ENCODE measurements at places on chromosomes 13 and 19.

DNA sequence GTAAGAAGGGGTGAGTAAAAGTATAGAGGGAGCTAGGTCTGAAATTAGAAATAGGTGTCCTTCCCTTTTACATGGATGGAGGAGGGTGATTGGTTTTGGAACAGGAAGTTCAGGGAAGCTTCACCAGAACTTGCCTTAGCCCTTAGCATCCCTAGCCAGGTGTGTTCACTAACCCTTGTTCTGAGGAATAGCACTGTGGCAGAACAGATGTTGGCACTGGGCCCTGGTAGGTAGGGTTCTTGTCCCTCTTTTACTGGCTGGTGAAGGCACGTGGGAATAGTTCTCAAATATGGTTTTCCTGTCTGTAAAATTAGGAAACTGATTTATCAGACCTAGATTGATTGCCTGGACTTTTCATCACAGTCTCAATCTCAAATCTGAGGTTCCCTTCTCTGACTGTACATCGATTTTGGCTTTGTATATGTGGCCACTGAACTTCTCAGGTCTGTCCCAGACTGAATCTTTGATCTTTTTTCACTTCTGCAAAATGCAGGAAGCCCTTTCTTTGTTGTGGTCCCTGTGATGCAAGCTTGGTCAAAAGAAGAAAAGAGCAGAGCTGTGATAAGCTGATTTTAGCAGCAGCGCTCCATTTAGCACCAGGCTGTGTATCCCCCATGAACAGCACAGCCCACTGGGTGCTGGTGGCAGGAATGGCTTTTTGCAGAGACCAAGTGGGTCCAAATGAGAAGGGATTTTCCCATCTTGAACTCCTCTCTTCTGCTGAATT, 86.2 kb upstream of the HTR2A start:
- no peak for DNase-seq

DNA sequence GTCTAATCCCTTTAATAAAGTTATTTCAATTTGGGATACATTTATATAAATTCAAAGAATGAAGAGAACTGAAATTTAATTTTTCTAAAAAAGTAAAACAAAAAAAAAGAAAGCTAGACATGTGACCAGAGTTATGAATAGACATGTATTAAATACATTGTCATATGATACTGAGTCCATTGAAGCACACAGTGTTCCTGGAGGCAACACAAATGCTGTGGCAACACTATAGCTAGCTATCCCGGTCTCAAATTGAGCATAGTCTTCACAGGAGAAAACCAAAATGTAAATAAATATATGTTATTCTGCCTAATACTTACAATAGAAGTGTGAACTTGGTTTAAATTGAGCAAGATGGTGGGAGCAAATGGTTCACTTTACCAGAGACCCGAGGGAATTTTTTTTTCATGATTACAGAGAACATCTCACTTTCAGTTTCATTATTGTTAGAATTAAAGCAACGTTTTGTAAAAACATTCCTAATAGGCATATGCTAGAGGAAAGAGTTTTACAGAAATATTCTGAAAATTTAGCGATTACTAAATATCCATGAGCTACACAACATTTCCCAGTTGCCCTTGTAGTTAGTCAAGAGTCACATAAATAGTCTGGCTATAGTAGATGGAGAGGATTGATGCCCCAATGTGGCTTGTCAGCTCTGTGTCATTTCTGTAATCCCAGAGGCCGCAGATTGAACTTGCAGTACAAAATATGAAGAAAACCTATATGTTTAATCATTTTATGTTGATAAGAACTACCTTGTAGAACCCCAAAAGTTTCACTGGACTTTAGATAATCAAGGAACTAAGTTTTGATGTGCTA, 775.7 kb upstream of the SPRY2 start:
- DNase-seq, result no peak

GRCh38 chr19:51693260-51693659, at the start of gene SPACA6:
Gene SPACA6, plus strand, starts transcription at chr19:51693330. Its CDS starts 197 bp downstream, at chr19:51693527.
- no peak for DNase-seq

DNA sequence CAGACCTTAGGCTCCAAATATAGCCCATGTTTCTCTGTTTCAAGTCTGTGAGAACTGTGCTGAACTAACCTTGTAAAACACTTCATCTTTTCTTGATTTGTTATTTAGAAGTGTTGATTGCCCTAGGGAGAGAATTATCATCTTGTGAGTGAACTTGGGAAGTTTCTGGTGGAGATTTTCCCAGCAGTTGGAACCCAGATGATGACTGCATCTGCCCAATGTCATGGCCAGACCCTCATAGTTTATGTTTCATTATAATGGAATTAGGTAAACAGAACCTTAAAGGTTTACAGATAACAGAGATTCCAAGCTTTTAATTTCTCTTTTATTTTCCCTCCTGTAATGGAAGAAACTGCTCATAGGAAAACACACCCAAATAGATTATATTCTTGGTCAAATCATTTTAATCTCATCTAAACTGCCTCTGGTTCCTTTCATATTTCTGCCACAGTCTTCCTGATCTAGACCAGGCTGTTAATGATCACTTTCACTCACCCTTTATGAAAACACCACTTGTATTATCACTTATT, 569.1 kb downstream of the KCTD12 start:
- no peak for DNase-seq

DNA sequence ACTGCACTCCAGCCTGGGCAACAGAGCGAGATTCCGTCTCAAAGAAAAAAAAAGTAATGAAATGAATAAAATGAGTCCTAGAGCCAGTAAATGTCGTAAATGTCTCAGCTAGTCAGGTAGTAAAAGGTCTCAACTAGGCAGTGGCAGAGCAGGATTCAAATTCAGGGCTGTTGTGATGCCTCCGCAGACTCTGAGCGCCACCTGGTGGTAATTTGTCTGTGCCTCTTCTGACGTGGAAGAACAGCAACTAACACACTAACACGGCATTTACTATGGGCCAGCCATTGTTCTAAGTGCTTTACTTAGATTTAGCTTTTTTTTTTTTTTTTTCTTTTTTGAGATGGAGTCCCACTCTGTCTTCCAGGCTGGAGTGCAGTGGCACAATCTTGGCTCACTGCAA, 30.2 kb downstream of the CYP2F1 start:
- peak; percentile 32 for DNase-seq

DNA sequence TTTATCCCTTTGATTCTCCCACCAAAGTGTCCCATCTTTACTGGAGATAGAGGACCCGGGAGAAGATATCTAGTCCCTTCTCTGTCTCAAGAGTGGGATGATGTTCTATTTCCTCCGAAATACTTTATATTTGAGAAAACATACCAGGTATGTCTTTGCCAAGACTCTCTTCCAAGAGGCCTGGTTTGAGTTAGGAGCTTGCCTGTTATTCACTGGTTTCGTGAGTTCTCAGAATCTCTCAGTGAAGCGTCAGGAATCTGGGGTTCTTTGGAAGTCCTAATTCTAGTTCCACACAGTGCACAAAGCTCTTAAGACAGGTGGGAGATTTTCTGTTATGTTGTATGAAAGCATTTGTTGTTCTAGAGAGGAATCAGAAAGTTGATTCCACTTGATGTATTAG, 182.0 kb downstream of the DNAJC15 start:
- no peak for DNase-seq

DNA sequence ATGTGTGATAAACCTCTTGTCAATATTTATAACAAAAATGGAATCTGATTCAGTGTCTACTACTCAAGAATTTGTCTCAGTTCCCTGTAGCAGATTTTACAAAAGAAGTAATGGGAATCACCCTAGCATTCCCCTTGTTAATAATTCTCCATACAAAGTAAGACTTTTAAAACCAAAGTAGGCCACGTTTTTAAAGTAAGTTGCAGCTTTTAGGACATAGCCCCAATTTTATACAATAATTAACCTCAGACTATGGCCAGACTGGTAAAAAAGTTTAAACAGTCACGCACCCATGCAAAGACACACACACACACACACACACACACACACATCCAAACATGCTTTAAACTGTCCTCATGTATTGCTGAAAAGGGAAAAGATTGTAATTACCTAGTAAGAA, 589.9 kb downstream of the PCDH9 start:
- DNase-seq, result no peak

DNA sequence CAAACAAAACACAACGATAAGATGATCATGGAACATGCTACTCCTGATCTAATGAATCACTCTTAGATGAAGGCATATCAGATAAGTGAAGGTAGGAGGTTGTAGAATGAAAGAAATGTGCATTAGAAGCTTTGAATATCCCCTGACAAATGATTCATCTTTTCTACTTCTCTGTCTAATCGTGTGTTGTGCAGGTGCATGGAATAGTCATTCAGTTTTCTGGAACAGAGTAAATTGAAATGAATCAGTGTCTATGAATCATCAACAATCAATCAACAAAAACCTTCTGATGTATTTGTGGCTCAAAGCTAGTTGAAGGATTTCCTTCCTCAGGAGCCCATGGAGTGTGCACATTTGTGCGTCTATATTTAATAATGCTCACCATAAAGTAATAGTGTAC, 1290.4 kb upstream of the PCDH20 start:
- DNase-seq, result no peak

DNA sequence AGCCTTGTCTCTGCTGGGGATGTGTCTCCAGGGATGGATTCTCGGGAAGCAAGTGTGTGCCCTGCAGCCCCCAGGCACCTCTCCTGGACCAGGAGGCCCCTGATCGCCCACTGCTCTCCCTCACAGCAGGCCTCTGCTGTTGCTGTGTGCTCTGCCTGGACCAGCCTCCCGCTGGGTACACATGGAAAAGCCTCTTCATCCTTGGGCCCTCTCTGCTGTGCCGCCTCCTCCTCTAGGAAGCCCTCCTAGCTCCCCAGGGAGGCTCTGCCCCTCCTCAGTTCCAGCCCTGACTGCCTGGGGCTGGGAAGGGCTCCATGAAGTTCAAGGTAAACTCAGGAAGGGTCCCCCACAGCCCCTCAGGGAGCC, 12.0 kb downstream of the NDUFA11 start:
- DNase-seq, result no peak

DNA sequence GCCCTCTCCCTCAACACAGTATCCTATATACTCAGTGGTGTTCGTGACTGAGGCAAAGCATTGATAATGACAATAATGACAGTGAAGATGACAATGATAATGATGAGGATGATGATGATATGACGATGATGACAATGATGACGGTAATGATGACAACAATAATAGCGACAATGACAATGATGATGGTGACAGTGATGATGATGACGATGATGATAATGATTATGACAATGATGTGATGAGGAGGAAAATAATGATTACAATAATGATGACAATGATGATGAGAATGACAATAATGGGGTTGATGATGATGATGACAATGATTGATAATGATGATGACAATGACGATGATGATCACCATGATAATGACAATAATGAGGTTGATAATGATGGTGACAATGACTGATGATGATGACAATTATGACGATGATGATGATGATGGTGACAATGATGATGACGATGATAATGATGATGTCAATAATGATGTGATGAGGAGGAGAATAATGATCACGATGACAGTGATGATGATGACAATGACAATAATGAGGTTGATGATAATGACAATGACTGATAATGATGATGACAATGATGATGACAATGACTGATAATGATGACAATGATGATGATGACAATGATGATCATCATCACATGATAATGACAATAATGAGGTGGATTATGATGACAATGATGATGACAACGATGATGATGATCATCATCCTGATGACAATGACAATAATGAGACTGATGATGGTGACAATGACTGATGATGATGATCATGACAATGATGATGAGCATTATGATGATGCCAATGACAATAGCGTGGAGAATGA, 16.7 kb downstream of the ELSPBP1 start:
- DNase-seq, result no peak

- DNase-seq, result no peak
These were observed 9.1 kb downstream of the GRIN3B start for GRCh38 chr19:1009041-1009980.

DNA sequence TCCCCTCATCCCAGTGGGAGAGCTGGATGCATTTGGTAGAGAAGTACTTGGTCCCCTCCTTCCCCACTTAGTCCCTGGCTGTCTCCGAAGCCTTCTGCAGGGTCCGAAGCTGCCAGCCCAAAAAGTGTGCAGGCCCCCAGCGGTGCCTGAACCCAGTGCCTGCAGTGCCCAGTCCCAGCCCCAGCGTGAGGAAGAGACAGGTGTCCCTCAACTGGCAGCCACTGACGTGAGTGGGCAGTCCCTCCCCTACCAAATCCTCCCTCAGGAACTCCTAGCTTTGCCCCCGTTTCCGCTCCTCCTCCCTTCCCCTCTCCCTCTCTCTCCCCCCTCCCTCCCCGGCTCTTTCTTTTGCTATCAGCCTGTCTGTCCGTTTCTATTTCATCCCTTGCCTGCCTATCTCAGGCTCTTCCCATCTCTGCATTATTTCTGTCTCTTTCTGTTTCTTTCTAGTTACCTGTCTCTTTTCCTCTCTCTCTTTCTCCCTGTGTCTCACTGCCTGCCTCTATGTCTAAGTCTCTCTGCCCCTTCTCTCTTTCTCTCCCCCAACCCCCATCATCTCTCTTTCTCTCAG, 1.8 kb upstream of the LTBP4 start:
- DNase-seq, result no peak

DNA sequence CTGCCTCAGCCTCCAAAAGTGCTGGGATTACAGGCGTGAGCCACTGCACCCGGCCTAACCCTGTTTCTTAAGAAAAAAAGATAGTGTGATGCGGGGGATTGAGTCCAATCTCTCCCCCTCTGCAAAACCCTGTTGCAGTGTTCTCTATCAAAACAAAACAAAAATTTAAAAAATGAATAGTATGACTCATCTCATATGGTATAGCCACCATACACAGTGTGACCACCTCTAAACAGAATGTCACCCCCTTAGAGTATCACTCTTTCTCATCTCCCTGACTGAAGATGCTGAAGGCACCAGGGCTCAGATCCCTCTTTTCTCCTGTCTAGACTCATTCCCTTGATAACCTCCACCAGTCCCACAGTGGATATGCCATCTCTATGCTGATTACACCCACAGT, 6.8 kb upstream of the ERF start:
- no peak for DNase-seq

DNA sequence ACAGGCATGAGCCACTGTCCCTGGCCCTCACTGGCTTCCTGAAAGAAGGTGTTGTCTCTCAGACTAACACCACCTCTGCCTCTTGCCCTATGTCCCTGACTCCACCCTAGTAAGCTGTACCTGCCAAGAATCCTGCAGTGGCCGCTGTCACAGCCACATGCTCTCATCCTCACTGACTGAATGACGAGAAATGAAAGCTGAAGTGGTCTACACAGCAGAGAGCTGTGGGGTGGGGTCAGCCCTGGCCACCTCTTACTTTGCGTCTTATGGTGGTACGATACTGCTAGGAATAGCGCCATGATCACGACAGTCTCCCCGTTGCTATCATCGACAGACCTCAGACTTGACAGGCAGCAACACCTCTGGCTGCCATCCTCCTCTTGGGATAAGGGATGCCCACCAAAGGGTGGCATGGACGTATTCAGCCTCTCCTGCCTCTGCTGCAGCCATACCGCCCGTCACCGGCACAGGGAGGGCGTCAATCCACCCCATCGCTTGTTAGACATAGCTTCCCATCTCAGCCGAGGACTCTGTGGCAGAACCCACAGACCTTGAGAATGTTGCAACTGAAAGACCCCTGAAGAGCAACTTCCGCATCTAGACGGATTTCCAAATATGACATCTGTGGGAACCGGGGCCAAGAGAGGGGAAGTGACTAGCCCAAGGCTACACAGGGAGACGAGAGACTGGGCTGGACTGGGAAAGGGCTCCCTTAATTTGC, 809 bp downstream of the MYO1F start:
- no peak for DNase-seq

Data from fibroblast of skin of left biceps (primary cell).